Right ventricle myocardium superior (tissue), 1 donor: ENCODE measurements at places on chromosomes 3 and 15. TPM values are rescaled to one million over a fixed set of nuclear protein-coding genes. Genes with fewer than 3 reads are reported as not detected.

The MOBP gene
- total RNA-seq: not detected

The CXCR6 gene
- 0.22 TPM for total RNA-seq

DNA sequence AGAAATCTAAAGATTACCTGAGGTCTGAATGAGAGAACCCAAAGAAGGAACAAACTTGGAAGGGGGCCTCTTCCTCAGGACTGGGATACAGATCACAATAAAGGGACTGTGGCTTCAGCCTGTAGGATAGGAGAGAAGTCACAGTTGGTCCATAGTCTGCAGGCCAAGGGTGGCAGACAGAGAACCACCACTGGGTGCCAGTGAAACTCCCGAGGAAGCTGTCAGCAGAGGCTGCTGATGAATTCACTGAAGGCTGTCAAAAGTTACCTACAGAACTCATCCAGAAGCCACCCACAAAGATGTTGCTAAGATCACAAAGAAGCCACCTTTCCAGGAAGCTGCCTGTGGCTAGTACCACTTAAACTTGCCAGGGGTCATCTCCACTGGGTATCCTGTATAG is 78.5 kb downstream of the TMCO5A start:
- DNase-seq: no peak

DNA sequence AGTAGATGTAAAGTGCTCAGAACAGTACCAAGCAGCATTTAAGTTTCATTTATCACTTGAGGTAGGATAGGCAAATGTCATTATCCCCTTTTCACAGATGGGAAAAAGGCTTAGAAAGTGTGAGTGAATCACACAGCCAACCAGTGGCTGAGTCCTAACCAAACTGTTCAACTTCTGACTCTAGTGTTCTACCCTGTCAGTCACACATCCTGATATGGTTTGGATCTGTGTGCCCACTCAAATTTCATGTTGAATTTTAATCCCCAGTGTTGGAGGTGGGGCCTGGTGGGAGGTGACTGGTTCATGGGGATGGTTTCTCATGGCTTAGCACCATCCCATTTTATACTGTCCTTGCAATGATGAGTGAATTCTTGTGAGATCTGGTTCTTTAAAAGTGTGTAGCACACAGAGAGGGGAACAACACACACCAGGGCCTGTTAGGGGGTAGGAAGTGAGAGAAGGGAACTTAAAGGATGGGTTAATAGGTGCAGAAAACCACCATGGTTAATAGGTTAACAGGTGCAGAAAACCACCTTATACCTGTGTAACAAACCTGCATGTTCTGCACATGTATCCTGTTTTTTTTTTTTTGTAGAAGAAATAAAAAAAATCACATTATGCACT is 304.7 kb downstream of the SUCLG2 start:
- DNase-seq: no peak

GRCh38 chr15:92682741-92683510 is 27.4 kb upstream of the FAM174B start:
- no peak for DNase-seq

DNA sequence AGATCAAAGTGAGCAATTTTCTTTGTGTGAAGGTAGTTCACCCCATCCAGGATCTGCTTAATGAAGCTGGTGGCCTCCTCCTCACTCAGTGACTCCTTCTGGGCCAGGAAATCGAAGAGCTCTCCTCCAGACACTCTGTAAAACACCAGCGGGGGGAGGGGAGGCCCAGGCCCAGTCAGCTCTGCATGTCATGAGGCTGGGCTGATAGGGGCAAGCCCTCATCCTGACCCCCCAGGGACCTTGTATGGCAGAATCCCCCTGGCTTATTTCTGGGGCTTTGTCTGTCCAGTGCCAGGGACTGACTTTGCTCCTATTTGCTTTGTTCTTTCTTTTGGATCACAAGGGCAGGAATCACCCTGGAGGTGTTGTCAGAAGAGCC is 74.9 kb downstream of the DAPK2 start:
- peak; percentile 36 for DNase-seq

GRCh38 chr3:5231487-5231886 is 44.0 kb downstream of the EDEM1 start:
- DNase-seq: no peak
